ENCODE measurements at places on chromosomes 2 and 18. TPM values are rescaled to one million over a fixed set of nuclear protein-coding genes. Genes with fewer than 3 reads are reported as not detected.

TLX2 gene
- 1.2 TPM for total RNA-seq

TMEM169 gene
- total RNA-seq: 0.93 TPM

TRAF3IP1 gene
- 15.4 TPM for total RNA-seq

CRYBA2 gene
- not detected for total RNA-seq

SDC1 gene
- 0.26 TPM for total RNA-seq

CD8A gene
- 2.2 TPM for total RNA-seq

Measured in activated T-helper 1 cell treated with anti-CD3 and anti-CD28 coated beads, Interleukin-12 subunit alpha, Interleukin-12 subunit beta, Interleukin-2, Interleukin-4 antibody, amounts not matched to agents 30 ng/mL and 10 ng/mL and 1 ng/mL, durations not matched to agents 14 hours and 24 hours and 36 hours (primary cell).